ENCODE measurements at places on chromosomes 13 and 19.

GRCh38 chr13:51043310-51043709, 67.8 kb downstream of the C13orf42 start:
- no peak for DNase-seq

DNA sequence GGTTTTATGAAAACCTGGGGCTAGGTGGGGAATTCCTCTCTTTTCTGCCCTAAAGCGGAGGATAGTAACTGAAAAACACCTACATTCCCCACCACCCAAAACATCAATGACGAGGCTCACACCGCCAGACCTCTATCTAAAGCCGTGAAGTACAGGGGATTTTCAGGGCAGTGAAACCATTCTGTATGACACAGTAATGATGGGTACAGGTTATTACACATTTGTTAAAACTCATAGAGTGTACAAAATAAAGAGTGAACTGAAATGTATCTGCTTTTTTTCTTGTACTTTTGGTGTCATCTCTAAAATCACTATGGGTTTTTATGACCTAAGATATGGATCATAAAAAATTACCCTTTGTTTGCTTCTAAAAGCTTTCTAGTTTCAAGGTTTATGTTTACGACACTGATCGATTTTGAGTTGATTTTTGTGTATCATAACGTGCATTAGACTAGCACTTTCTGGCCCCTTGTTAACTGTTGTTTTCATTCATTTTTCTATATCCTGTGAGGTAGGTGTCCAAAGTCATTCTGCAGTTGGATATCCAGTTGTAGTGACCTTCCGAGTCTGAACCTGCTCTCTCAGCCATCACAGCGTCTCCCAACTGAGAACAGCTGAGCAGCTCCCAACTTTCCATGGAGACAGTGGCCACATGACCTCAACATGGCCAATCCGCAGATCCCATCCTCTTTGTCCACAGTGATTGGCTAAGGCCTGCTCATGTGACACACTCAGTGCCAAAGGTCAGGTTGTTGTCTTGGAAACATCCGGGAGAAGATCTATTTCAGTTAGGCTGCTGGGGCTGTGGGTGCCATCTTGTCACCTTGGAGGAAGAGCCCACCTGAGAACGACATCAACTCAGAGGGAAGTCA, 10.3 kb downstream of the MBD3L2B start:
- DNase-seq: peak; percentile 56

DNA sequence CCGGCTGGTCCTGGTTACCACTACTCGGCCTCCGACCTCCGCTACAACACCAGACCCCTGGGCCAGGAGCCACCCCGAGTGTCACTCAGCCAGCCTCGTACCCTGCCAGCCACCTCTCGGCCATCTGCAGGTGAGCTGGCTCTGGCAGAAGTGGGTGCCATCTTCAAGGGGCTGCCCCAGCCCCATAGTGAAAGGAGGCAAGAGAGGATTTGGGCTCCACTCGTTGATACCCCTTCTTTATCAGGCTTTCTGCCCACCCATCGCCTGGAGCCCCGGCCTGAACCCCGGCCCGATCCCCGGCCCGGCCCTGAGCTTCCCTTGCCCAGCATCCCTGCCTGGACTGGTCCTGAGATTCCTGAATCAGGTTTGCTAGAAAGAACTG, 7.1 kb downstream of the LTBP4 start:
- no peak for DNase-seq

GRCh38 chr19:16268676-16269319, 55.8 kb upstream of the KLF2 start:
- peak; percentile 47 for DNase-seq

DNA sequence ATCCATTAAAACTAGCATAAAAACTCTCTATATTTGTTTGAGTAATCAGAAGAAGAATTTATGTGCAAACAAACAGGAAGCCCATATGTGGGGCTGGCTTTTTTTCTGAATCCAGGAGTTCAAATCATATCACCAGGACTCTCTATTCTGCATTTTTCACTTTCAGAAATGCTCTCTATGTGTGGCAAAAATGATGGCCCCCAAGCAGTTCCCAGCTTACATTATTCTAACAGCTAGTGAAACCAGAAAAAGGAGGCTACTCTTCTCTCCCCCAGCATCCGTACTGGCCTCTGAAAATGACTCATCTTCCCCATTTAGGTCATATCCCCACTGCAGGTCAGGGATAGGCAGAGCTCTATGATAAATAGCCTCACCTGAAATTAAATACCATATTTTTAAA, 20.4 kb downstream of the RBM26 start:
- DNase-seq: peak; percentile 44

- no peak for DNase-seq
Measured at GRCh38 chr19:49894011-49894664, 2.5 kb downstream of the IL4I1 start.

- no peak for DNase-seq
Measured at GRCh38 chr19:50478901-50479715, 2.5 kb upstream of the GARIN5A start.

GRCh38 chr13:87302931-87303330, 368.2 kb upstream of the SLITRK5 start:
- DNase-seq: no peak

GRCh38 chr19:10566658-10567410, 1.0 kb upstream of the KRI1 start:
- DNase-seq: peak; percentile 50

- DNase-seq: no peak
Measured at GRCh38 chr19:50205681-50206138, 2.3 kb downstream of the MYH14 start.

DNA sequence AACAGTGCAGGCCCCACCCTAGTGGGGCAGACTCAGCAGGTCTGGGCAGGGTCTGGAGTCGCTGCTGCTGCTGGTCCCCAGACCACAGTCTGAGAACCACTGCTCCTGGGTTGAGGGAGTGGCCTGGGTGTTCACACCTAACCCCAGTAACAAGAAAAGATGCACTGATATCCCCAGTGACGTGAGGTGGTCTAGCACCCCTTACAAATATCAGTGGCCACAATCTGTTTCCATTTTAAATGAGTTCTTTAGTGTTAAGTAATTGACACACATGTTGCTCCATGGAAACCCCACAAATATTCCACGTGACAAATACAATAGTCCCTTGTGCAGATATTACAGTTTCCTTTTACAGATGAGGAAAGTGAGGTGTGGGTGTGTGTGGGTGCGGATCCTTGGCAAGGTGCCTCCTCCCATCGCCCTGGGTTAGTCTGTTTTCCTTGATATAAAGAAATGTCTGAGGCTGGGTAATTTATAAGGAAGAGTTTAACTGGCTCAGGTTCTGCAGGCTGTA, 96.3 kb upstream of the GPR183 start:
- DNase-seq: no peak

GRCh38 chr19:41531438-41532311, 44.3 kb upstream of the CEACAM21 start:
- DNase-seq: peak; percentile 84

DNA sequence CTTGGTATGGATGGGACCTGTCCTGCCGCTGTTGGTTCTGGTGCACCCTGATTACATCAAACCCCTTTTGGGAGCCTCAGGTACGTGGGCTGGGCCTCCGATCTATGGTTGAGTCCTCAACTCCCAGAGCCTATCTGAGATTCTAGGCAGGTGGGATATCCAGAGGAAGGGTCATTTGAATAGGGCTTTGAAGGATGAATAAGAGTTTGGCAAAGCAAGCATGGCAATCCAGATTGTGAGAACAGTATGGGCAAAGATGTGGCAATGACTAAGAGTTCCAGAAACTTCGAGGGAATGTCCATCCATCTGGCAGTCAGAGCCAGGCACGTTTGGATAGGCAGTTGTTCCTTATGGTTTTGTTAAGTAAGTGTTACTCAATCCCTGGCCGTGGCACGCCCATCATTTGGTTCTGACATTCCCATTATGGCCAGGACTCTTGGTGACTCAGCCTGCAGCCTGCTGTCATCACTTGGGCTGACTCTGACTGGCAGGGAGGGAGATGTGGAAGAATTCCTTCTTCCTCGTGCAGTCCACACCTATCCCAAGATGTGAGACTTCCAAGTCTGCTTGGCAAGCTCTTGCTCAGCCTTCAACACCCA, 21.5 kb downstream of the CYP4F22 start:
- no peak for DNase-seq

- DNase-seq: no peak
Measured at GRCh38 chr13:91572944-91573598, 174.7 kb downstream of the GPC5 start.
